ENCODE measurements at places on chromosomes 6 and 20.

GRCh38 chr20:4905613-4906012 lies 95.7 kb downstream of the SLC23A2 start:
- DNase-seq: no peak

- DNase-seq: no peak
These were observed 33.5 kb downstream of the DYNLT1 start for GRCh38 chr6:158611039-158611438.

DNA sequence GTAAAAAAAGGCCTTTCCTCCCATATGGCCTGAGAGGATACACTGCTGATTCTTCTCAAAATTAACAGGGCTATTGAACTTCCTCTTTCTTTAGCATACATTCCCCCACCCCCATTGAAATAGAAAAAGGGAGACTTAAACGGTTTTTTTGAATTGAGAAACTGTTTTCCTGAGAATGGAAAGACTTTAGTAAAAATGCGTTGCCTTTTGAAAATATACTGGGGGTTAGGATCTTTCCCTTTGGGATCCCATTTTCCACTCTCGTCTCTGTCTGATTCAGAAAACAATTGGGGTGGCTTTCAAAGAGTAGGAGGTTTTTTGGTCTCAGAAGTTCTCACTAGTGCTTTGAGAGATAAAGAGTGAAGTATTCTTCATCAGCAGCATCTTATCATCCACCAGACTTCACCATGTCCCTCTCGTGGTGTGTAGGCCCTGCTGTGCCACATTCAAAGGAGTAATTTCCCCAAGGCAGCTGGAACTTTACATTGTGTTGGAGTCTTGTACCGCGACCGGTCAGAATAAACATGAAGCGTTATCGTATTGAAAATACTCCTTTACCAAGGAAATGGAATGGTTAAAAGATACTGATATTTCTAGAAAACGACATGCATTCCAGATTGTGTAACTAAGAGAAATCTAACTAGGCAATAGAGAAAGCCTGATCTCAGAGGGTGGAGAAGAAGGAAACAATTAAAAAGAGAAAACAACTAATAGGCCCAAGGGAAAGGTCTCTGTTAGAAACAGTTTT lies 10.6 kb downstream of the MYB start:
- DNase-seq: no peak

GRCh38 chr6:40376113-40376650 lies 211.0 kb downstream of the LRFN2 start:
- no peak for DNase-seq

GRCh38 chr6:156269751-156270369 lies 507.3 kb upstream of the ARID1B start:
- no peak for DNase-seq

GRCh38 chr6:34519971-34520644 lies 36.0 kb downstream of the SPDEF start:
- DNase-seq: no peak

GRCh38 chr20:59204165-59204894 lies 40.7 kb downstream of the ZNF831 start:
- no peak for DNase-seq

GRCh38 chr6:365835-366234 lies 25.7 kb upstream of the IRF4 start:
- no peak for DNase-seq

GRCh38 chr20:53454675-53455276 lies 138.9 kb downstream of the ZNF217 start:
- DNase-seq: no peak

- DNase-seq: no peak
These were observed 1.1 kb downstream of the PPP1R18 start for GRCh38 chr6:30685157-30686008.

- no peak for DNase-seq
These were observed 54.6 kb downstream of the MYB start for GRCh38 chr6:135235716-135236115.

DNA sequence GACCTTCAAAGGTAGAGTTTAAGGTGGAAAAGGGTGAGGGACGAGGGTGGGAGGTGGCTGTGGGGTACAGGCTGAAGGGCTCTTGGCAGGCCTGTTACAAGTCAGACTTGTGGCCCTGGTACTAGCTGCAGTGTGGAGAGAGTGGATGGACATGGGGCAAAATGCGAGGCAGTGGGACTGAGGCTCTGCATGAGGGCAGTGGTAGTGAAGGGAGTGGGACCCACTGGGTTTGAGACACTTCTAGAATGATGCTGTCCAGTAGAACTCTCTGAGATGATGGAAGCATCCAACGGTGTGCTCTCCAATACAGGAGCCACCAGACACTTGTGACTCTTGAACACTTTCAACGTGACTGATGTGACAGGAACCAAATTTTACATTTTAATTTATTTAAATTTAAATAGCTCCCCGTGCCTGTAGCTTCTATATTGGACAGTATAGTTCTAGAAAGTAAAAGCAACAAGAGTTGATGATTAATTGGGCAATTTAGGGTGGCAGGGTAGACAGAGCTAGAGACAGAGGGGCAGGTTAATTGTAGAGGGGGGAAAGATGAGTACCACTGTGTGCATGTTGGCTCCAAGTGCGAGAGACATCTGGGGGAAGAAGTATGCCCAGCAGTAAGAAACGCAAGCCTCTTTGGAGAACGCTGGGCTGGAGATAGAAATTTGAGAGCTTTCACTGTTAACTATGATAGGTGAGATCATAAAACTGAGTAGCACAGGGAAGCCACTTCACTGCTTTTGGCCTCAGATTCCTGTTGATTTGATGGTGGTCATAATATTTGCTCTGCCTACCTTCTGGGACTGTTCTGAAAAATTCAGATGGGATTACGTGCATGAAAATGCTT lies 77.5 kb downstream of the TXNDC5 start:
- DNase-seq: no peak

DNA sequence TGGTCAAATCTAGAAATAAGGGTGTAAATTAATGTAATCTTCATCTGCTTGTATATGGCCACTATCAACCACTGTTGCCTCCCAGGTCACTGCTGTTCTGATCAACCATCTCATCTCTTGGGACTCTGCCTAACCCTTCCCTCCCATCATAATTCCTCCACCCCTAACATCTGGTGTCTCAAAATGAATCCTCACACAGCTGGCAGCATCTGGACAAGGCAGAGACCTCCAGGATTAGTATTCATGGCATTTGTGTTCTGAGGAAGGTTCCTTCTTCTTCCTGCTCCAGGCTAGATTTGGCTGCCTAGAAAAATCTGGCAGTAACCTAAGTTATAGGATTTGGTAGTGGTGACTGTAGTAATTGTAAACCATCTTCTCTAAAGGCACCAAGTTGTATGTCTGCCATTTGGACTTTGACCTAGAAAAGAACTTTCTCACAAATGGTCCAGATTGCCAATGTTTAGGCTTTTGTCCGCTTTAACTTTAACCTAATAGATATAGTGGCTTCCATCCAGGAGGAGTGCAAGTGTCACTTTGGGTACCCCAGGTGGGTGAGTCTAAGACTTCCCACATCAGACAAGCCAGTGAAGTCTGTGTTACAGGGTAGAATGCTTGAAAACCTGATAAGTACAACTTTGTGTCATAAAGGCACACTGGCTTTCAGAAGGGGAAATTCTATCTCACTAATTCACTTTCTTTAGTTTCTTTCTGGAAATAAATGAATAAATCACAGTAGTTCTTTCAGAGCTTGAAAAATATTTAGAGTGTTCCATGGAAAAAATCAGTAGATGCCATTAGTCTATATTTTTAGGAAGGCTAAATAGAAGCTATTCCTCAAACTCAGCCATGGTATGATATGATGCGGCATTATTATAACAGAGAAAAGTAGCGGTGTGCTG lies 3.0 kb upstream of the PHACTR2 start:
- no peak for DNase-seq

DNA sequence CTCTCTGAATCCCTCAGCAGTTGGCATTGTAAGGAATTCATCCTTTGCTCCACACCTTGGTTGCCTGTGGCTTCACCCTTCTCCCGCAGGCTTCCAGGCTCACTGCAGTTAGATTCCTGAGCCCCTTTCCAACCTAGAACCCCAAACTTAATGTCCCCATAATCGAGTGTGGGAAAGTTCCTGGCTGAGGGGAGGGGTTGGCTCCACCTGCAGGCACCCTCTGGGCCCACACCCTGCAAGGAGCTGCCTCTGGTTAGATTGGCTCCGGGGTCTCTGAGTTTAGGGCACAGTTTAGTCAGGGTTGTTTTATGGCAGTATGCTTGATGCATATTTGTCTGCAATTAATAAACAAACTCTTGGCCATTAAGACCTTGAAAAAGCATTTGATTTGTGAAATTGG lies 63.4 kb downstream of the MTHFD1L start:
- DNase-seq: no peak

GRCh38 chr6:158009114-158009891 lies 27.6 kb downstream of the SYNJ2 start:
- DNase-seq: peak; percentile 88

GRCh38 chr20:63889241-63890200 lies 5.4 kb upstream of the DNAJC5 start:
- no peak for DNase-seq

DNA sequence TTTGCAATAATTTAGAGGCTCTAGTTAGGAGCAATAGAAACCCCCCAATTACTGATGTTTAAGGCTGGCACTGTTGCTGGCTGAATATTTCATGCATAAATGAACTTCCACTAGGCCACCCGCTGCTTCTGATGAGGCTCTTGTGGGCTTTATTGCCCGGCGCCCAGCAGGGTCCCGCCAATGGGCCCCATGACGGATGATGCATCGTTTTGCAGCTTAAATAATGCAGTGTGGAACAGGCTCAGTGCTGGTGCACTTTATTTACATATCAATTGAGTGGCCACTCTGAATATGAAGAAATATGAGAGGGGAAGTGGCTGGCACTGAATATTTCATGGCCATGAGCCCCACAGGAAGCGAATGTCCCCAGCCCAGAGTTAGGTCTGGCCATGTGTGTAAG lies 155.3 kb upstream of the MAFB start:
- DNase-seq: no peak

- DNase-seq: peak; percentile 73
These were observed 61.6 kb downstream of the RAB44 start for GRCh38 chr6:36759148-36759759.

DNA sequence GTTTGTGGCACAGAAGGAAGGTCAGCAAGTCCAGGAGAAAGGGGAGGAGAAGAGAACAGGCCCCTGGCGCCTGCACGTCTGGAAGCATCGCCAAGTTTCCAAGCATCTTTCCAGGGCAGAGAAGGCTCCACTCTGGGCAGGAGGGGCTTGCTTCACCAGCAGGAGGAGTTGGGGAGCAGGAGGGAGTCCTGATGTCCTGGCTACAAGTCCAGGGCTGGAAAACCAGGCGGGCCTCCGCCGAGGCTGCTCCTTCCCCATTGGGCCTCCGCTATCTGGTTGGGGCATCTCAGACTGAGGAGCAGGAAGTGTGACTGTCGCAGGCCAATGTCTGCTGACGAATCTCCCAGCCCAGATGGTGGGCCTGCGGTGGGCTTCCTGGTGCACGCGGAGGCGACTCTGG lies 421.9 kb downstream of the PREX1 start:
- no peak for DNase-seq

- no peak for DNase-seq
These were observed 143.3 kb downstream of the UST start for GRCh38 chr6:148890096-148890495.

- no peak for DNase-seq
These were observed 728.3 kb downstream of the EPHA7 start for GRCh38 chr6:92690997-92691599.

- DNase-seq: no peak
These were observed 196.5 kb downstream of the BACH2 start for GRCh38 chr6:90100059-90100665.

DNA sequence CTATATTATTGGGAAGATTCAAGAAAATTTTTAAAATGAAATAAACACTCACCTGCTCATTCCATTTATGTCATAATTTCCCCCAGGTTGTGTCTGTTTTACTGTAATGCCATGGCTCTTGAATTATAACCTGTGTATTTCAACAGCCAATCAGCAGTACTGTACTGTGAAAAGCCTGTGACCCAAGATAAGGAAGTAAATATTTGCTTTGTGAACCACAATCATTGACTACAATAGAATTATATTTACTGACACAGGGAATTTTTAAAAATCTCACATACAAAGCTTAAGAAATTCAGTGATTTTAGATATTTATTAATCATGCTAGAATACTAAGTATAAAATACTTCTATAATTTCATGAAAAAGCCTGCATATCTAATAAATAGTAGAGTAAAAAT lies 6.0 kb downstream of the RGS17 start:
- DNase-seq: no peak

- no peak for DNase-seq
These were observed 19.1 kb upstream of the ZC3H12D start for GRCh38 chr6:149503872-149504271.

GRCh38 chr6:150720774-150721233 lies 121.1 kb downstream of the PLEKHG1 start:
- DNase-seq: no peak

- DNase-seq: peak; percentile 46
These were observed 534 bp downstream of the ZNF76 start for GRCh38 chr6:35259948-35260590.

GRCh38 chr20:35311409-35311808 lies 19.2 kb upstream of the FAM83C start:
- DNase-seq: no peak

GRCh38 chr20:60201198-60201835 lies 243.1 kb downstream of the CDH26 start:
- DNase-seq: no peak

GRCh38 chr20:61499859-61500554 lies 247.9 kb downstream of the CDH4 start:
- DNase-seq: peak; percentile 43

GRCh38 chr6:34090529-34090928 lies 55.4 kb downstream of the GRM4 start:
- DNase-seq: no peak

DNA sequence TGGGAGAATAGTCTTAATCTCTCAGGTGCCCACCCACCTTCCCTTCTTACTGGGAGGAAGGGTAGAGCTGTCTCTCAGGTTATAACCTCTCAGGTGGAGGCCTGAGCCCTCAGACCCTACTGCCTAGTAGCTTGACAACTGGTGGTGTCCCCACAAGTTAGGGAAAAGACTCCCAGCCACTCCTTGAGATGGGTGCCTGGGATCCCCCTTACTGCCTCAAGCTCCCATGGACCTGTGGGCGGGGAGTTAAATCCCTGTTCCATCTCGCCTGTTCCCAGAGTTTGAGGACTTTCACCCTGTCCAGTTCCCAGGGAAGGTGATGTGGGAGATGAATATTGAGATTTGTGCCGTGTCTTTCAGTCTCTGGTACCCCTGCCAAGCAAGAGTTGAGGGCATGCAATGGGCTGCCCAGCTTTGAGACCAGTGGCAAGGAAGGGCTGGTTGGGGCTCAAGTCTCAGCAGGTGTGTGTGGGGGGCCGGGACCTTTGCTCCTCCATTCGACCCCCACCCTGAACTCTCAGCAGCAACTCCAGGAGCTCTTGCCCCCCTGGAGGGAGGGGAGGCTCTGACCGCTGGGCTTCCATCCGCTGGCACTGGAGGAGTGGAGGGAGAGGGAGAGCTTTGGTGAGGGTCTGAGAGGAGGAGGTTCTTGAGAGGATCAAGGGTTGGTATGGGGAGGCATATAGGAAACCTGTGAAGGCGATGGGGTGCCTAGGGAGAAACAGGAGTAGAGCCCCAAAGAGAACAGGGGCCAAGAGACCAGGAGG lies 1.1 kb upstream of the PBX2 start:
- DNase-seq: no peak

All from putamen (tissue), 1 donor.